ENCODE measurements at places on chromosomes 16 and 17.

GRCh38 chr16:68710211-68710610 is 26.9 kb upstream of the CDH1 start:
- no peak for DNase-seq

- DNase-seq: no peak
These were observed 296.5 kb upstream of the MAF start for GRCh38 chr16:79897104-79897452.

- no peak for DNase-seq
These were observed 675 bp upstream of the PDZD9 start for GRCh38 chr16:22001591-22001990.

DNA sequence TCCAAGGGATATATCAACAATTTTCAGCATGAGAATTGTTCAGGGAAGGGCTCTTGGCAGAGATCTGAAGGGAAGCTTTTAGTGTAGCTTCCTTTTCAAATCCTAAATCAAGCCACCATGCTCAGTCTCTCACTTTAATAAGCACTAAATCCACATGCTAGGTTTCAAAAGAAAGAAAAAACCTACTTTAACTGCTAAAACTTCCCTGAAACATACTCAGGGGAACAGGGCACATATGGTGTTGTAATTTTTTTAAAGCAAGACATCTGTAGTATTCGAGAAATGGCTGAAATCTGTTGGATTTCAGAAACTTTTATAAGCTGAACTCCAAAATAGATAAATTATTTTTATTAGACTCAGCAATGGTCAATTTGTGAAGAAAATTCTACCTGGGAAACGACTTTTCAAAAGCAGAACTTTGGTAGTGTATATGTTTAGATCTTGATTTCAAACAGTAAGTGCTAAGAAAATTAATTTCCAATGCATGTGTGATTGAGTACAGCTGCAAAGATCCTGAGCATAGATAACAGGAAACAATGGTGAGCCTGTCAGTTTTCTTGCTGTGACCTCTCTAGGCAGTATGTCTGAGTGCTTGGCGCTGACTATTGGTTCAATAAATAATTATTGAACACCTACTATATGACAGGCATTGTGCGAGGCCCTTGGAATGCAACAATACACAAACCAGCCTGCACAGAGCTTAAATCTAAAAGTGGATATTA is 804.5 kb upstream of the SOX9 start:
- DNase-seq: no peak

- no peak for DNase-seq
These were observed 315.8 kb downstream of the BCAS3 start for GRCh38 chr17:60993497-60993896.

DNA sequence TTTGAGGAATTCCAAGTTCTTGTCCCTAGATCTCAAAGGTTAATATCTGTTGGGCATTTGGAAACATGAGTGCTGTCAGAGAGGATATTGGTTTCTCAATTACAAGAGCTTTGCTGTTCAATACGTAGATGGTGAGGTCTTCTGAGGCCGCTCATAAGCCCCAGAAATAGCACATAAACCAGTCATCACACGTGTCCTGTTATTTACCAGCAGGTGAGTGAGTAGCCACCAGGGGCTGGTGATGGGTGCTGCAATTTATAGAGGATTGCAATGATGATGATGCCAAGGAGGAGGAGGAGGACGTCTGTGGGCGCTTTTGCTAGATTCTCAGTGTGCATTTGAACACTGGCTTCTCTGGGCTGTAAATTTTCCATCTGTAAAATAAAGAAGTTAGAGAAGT is 89.0 kb downstream of the SALL1 start:
- no peak for DNase-seq

- no peak for DNase-seq
These were observed 761 bp upstream of the CCL8 start for GRCh38 chr17:34318474-34318873.

DNA sequence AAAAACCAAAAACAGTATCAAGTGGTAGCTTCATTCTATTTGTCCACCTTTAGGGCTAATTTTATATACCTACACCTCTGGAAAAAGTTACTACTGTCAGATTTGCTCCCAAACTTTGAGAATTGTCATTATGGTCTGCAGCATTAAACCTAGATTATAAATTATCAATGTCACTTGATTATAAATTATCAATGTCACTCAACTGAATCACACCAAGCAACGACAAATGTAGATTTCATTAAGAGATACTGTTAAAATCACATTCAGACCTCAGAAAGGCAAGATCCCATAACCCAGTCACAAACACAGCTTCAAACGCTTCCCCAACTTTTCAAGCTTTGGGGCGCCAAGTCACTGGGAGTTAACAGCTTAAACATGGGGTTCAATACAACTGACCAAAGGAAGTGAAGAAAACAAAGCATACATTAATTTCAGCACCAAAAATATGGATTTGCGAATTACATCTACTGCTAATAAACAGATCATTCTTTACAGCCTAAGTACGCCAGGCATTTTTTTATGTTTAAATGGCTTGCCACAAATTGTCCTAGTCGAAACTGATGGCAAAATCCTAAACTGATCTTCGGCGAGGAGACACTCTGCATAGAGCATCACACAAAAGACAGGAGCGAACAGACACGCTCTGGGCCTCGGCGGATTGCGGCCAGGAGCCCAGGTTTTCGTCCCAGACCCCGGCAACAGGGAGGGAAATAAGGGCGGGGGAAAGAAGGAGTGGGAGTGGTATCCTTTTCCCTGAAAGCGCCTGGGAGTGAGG is 981 bp downstream of the GLG1 start:
- no peak for DNase-seq

GRCh38 chr16:23557779-23558702 is 514 bp downstream of the UBFD1 start:
- DNase-seq: no peak

DNA sequence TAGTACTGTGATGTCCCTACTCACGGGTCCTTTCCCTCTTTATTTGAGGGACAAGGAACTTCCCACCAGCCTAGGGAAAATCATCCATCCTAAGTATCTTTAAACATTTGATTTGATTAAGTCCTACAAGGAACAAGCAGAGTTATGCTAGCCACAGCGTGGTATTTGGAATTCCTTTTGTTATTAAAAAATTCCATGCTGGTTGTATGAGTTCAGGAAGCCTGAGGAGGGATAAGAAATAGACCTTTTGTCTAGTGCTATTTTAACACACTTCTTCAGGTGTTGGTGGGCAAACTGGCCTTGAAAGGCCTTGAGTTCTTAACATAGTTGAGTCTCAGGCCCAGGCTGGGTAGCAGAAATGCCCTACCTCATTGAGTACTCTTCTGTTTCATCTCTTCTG is 105.4 kb upstream of the TBX2 start:
- DNase-seq: no peak

- no peak for DNase-seq
These were observed 121.9 kb upstream of the GSE1 start for GRCh38 chr16:85491058-85491771.

DNA sequence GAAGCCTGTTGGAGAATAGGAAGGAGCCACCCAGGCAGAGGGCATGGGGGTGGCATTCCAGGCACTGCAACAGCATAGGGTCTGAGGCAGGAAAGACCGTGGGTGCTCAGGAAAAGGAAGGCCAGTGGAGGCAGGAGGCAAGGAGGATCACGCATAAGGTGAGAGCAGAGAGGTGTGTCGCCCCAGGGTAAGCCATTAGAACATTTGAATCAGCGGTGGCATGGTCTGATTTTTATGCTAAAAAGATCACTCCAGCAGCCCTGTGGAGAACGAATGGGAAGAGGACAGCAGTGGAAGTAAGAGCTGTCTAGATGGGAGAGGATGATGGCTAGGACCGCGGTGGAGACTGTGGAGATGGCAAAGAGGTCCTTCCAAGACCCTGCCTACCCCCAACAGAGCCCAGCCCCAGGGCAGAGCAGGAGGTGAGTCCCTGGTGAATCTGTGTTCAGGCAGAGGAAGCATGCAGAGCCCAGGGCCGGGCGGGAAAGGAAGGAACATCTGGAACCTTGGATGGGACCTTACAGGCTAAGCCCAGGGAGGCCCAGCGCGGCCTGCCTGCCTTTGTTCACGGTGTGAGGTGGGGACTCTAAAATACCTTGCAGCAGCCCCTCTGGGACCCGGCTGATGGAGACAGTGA is 7.8 kb downstream of the LPO start:
- DNase-seq: no peak

DNA sequence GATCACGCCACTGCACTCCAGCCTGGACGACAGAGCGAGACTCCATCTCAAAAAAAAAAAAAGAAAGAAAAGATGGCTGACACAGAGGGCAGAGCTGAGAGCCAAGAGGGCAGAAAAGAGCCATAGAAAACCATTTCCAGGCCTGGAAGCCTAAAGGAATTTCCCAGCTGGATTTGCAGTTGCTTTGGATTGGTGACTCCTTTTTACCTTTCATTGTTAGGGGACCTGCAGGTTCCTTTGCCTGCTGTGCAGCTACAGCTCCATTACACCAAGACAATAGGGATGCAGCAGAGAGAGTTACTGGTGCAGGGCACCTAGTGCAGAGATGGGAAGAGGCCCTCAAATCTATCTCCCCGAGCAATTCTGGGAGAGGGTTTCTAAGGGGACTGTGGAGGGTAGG is 18.4 kb downstream of the ZNF668 start:
- DNase-seq: no peak

GRCh38 chr16:52740766-52741165 is 193.8 kb upstream of the TOX3 start:
- no peak for DNase-seq

- DNase-seq: no peak
These were observed 169.0 kb downstream of the ENGASE start for GRCh38 chr17:79243603-79243990.

DNA sequence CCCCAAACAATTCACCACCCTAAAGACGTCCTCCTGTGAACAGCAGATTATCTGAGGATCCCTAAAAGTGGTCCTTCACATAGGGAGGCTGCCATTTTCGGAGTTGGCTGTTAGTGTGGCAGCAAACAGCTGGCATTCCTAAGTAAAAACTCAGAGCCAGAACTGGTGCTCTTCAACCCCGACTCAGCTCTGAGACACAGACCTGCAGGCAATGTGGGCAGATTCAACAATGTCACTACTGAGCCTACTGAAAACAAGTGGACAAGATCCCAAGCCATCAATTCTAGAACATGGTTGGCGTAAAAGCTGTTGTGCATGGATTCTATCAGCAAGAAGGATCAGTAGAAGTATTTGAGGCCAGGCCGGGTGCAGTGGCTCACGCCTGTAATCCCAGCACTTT is 247.2 kb downstream of the NTN1 start:
- no peak for DNase-seq

DNA sequence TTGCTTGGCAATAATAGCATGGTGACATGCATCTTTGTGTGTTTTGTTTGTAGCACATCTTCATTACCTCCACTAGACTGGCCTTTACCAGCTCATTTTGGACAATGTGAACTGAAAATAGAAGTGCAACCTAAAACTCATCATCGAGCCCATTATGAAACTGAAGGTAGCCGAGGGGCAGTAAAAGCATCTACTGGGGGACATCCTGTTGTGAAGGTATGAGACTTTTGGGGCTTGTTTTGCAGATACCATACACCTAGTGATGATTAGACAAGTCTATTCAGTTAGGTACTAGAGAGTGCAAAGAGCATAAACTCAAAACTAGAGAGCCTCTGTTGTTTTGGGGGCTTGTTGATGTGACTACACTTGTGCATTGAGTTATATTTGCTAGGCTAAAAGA is 41.2 kb downstream of the NFATC3 start:
- no peak for DNase-seq

- no peak for DNase-seq
These were observed 86.2 kb downstream of the CMIP start for GRCh38 chr16:81530814-81531213.

- DNase-seq: peak; percentile 5
These were observed 1070.0 kb downstream of the CDH11 start for GRCh38 chr16:64051824-64052223.

GRCh38 chr17:50257676-50258224 is 16.5 kb upstream of the TMEM92 start:
- DNase-seq: no peak

GRCh38 chr17:40038882-40039513 is 15.2 kb downstream of the MED24 start:
- DNase-seq: no peak

DNA sequence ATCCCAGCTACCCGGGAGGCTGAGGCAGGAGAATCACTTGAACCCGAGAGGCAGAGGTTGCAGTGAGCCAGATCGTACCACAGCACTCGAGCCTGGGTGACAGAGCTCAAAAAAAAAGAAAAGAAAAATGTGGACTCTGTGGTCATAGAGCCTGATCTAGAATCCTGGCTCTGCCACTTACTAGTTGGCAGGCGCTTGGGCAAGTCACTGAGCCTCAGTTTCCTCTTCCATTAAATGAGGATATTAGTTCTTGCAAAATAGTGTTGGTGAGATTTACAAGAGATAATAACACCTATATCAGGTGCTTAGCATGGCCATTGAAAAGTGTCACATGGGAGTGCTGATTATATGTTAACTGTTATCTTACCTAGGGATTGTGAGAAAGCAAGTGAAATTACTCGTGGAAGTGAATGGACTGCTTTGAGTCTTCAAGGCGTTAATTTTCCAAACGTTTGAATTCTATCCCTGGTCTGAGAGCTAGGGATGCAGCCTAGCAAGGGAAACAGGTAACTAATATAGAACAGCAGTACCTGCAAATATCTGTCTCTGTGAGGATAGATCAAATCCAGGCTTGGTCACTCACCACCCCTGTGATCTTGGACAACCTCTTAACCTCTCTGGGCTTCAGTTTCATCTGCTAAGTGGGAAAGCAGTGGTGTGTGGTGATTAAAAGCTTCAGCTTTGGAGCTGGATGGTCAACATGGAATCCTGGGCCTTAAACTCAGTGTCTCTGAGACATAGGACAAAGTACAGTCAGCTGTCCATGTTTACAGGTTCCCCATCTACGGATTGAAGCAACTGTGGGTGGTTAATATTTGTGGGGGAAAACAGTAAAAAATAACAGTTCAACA is 953 bp upstream of the NSMCE1 start:
- no peak for DNase-seq

DNA sequence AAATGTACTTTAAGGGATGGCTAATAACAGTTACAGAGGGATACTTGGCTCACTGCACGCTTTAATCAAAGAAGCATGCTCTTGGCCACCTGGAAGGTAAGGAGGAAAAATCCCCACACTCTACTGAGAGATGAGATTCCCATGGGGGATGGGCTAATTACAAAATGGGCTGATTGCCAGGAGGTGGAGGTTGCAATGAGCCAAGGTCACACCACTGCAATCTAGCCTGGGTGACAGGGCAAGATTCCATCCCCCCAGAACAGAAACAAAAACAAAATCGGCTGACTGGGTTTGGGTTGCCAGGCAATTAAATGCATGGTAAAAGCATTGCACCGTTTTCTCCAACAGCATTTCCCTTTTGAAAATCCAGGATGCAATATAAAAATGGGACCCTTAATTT is 18.0 kb downstream of the N4BP1 start:
- DNase-seq: no peak

DNA sequence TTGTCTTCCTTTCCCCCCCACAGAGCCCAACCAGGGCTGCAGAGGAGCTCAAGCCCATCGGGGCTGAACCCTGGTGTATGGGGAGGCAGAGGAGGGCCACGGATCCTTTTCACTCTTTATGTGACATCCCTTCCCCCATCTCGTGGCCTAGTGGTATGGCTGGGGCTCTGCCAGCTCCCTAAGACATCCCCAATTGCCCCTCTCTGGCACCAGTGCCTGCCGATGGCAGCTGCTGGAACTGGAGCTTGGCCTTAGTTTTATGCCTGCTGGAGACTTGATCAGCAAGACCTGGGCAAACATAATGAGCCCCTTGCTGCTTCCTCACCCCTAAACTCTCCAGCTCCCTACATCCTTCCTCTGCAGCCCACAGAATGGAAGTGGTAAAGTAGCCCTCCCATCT is 8.0 kb upstream of the TOP2A start:
- no peak for DNase-seq

GRCh38 chr17:67509390-67510287 is 132.6 kb downstream of the PITPNC1 start:
- DNase-seq: no peak
